T-helper 17 cell (primary cell): ENCODE measurements at places on chromosomes 3 and 15. TPM values are rescaled to one million over a fixed set of nuclear protein-coding genes. Genes with fewer than 3 reads are reported as not detected.

DNA sequence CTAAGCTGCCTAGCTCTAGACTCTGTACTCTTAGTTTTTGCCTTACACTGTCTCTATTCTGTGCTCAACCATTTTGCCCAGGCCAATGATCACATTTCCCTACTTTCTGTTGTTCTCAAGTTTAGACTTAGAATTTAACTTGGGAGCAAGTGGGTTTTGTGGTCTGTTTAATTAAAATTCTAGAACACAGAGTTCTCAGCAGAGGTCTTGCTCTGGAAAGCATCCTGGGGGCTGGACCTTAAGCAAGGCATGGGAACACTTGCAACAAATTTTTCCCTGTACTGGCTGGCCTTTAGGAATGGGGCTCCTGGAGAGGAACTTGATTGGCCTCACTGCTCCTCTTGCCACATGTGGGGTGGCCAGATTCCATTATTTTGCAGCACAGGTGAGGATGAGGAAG, 236.3 kb upstream of the LRTM1 start:
- DNase-seq, result no peak

Gene RAMAC
- 16.4 TPM for total RNA-seq

DNA sequence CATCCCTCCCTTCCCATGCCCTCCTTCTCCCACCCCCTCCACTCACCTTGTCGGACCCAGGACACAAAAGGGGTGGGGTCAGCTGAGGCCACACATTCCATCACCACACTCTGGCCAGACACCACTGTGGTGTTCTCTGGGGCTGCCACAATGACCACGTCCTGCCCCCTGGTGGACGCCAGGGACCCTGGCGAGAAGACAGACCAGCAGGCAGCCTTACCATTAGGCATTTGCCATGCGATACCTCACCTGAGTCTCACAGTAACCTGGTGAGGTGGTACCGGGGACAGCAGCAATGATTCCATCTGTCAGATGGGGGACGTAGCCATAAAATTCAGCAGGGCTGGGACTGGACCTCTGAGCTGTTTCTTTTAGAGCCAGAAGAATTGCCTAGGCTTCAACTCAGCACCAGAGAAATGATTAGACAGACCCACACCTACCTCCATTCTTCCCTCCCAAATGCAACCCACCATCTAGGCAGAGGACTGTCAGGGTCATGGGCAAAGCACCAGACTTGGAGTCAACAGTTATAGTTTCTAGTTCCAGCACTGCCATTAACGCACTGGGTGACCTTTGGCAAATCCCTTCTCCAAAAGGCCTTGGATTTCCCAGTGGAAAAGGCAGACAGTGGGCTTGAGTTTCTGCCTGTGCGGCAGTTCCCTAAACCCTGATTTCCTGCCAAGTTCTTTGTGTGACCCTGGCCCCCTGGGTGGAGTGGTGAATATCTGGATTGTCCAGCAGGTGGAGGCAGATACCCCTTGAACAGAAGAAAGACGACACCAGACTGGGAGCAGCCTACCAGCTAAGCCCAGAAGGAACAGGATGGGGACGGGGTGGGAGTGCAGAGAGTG, 21.8 kb downstream of the IGDCC4 start:
- DNase-seq, result no peak

GRCh38 chr3:96430079-96430478, 384.3 kb upstream of the EPHA6 start:
- DNase-seq, result no peak

- no peak for DNase-seq
These were observed 106.9 kb upstream of the NPHP3 start for GRCh38 chr3:132829101-132829500.

Gene SPATA12
- total RNA-seq, result not detected

Gene PYGO1
- not detected for total RNA-seq

Gene CCR9
- 4.7 TPM for total RNA-seq

DNA sequence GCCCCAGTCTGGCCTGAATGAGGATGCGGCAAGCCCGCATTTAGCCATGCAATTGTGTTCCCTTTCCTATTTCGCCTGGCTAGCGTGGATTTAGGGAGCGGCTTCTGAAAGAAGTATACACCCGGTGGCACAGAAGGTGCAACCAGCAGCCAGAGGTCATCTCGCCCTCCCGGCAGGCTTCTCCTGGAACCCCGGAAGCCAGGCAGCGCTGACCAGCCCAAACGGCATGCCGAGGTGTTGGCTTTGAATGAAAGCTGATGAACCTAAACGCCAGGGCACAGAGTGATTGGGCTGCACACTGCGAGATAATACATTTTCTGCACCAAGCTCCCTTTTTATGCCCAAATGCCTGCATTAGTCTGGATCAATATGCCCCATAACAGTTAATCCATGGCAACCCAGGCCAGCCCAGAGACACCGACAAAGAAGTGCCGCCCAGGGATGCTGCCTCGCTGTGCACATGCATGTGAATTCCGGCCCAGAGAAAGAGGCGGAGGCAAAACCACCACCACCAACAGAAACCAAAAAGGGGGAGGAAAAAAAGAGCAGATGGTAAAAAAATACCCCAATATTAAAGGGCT, 1.4 kb downstream of the SRGAP3 start:
- no peak for DNase-seq

Gene ASB14
- total RNA-seq, result not detected

DNA sequence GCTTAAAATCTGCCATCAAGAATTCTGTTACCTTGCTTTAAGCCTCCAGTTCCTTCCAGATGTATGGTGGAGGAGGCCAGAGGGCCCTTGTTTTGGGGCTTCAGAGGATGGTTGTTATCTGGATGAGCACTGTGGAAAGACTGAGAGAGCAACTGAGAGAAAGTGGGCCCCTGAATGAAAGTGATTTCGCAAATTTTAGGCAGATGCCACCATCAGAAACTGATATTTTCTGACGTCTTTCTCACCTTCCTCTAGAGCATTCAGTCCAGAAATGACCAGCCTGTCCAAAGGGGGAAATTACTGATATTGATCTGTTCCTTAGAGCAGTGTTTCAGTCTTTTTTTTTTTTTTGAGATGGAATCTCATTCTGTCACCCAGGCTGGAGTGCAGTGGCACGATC, 13.4 kb downstream of the B3GNT5 start:
- DNase-seq, result no peak

DNA sequence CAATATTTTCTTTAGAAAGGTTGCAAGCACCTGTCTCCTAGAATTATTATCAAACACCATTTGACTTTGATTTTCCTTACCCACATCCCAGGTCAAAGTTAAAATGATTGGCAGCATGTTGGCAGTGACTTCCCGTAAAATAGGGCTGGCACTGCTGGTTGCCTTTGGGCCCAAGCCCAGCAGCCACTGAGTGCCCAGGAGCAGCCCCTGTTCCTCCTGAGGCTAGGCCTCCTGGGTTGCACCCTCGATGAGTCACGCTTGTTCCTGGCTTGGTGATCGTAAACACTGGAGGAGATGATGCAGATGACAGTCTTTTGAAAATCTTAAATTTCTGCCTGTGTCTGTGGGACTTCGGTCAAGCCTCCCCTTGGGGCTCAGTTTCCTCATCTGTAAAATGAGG, 290.0 kb downstream of the TLE3 start:
- DNase-seq, result no peak

DNA sequence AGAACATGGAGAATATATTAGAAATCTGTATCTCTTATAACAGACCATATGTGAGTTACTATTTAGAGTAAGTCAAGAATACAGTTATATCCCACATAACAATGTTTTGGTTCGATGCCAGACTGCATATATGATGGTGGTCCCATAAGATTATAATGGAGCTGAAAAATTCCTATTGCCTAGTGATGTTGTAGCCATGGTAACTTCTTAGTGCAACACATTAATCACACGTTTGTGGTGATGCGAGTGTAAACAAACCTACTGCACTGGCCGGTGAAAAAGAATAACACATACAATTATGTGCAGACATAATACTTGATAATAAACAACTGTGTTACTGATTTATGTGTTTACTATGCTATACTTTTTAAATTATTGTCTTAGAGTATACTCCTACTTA, 69.8 kb upstream of the MNS1 start:
- no peak for DNase-seq

GRCh38 chr3:29644261-29644660, 363.4 kb downstream of the RBMS3 start:
- DNase-seq, result no peak
